ENCODE measurements at places on chromosomes 2 and 18.
A peak's percentile ranks its signal among the peaks of the same experiment; 100 is the strongest.

DNA sequence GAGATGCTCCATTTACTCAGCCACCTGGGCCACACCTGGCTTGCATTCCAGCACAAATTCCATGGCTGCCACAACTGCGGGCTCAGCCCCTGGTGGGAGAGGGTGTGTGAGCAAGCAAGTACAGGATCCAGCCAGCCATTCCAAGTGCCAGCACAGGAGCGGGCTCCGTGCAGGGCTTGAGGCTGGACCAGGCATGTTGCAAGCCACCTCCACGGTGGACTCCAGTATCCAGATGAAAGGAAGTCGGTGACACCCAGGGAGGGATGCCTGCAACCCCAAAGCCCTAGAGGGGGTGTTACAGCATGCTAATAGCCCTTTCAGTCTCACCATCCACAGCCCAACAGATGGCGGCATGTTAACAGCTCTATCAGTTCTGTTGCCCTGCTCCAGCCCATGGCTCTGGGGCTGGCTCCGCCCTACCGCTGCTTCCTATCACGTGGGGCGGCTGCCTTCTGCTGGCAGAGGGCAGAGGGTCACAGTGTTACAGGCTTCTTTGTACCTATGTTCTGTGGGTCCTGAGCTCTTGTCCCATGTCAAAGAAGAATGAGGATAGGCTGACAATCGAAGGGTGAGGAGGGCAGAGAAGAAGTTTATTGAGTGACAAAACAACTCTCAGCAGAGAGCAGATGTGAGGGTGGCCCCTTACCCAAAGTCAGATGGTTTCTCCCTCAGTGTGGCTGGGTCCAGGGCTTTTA, 11.7 kb upstream of the GORASP2 start:
- DNase-seq, result no peak

GRCh38 chr2:119821266-119821665, 61.5 kb downstream of the PTPN4 start:
- no peak for DNase-seq

DNA sequence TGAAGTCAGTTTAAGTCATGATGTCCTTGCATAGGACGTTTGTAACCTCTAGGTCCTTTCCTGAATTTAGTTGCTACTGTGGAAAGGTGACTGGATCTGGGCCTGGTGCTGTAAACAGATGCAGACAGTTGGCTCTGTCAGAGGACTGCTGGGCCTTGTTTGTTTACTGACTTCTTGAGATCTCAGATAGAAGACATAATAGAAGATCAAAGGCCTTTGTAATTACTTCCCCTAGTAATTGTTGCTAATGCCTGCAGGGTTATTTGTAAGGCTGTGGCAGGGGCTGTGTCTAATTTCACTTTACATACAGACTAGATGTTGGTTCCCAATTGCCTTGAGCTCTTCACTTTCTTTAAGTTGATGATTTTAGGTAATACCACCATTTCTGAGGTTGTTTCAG, 42.5 kb downstream of the LYPD6B start:
- DNase-seq, result no peak

- DNase-seq, result no peak
Observed at GRCh38 chr2:237304763-237305514, 109.0 kb downstream of the COL6A3 start.

GRCh38 chr2:132849118-132849517, 179.1 kb upstream of the LYPD1 start:
- peak; percentile 23 for DNase-seq

GRCh38 chr18:1760901-1761300, 810.4 kb downstream of the METTL4 start:
- DNase-seq, result peak; percentile 8

DNA sequence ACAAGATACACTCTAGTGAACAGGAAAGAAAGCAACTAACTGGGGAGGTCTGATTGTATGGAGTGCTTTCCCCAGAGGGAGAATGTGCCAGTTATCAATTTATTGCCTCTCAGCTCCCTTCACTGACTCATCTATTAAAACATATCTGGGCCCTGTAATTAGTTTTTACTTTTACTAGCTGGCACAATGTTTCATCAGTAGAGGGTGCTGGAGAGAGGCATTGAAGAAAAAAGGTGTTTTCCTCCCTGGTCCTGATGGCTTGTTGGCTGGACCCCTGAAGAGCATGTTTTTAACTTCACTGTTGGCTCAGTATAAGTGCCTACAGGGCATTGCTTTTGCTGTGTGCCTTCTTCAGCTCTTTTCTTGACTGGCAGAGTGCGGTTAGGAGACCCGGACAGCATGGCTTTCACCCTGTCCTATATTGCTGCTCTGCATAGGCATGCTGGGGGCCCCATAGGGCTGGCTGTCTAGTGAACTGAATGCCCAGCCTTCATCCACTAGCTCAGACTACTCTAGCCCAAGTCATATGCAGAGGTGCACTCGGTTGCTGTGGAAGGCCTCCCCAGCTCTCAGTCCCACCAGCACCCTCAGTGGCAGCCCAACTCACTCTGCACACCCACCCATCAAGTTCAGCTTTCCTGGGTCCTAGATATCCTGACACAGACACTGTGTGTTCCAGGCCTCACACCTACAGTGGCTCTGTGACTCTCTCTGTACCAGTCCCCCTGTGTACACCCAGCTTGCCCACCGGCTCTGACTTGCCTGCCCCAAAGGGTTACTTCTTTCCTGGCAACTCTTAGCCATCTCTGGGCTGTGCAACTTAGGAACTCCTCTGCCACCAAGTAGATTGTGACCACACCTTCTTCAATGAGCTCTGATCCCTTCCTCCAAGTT, 62.3 kb upstream of the ACYP2 start:
- no peak for DNase-seq

DNA sequence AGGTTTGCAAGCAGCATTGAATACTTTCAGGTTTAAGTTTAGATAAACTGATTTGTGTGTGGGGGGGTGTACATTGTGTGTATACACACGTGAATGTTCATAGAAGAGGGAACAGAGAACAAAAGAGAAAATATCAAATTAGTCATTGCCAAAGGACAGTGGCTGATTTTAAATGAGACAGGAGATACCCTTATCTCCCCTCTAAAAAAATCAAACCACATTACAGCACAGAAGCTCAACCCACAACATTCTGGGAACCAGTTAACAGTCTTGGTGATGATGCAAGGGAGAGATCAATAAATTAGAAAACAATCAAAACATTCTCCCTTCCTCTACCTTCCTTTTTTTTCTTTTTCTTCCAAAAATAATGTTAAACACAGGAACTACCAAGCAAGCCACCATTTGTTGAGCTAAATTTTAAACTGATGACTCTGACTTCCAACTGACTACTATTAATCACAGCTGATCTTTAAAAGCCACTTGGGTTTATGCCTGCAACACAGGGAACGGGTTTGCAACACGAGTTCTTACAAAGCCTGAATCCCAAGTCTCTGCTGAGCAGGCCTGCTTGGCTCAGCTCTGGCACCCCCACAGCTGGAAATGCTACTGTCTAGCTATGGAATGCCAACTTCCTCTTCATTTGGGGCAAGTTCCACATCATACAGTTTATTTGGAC, 119.2 kb upstream of the ACVR1C start:
- DNase-seq, result no peak

DNA sequence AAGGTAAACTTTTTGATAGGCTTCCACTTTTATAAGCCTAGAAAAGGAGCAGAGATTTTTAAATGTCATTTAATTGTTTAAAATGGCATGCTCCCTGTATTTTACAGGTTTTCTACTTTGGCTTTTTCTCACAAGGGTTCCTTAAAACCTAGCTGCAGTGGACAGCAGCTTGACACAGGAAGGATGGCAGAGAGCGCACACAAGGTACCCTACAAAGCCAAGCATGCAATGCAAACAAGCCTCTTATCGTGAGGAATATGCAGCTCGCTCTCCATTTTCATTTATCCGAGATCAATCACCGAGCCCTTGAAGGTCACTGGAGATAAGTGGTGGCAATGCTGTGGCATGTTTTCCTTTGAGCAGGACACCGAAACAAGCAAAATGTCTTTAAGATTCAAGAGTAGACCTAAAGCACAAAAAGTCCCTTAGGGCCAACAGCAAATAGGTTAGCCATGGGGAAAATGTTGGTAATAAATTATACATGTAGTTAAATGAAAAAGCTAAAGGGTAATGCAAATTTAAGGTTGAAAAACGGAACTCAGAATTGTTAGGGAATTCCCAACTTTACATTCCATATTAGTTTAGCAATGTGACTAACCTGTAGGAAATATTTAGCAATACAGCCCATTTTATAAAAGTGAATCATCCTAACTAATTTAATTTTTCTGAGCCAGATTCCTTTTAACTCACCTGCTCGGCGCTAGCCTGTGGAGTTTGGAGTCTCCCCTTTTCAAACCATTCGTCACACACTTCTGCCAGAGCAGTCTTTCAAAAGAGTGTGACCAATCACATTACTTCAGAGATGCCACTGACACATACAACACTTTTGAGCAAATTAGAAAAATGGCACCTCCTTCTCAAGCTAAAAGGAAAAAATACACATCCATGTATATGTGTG, 337.9 kb upstream of the PKDCC start:
- no peak for DNase-seq

DNA sequence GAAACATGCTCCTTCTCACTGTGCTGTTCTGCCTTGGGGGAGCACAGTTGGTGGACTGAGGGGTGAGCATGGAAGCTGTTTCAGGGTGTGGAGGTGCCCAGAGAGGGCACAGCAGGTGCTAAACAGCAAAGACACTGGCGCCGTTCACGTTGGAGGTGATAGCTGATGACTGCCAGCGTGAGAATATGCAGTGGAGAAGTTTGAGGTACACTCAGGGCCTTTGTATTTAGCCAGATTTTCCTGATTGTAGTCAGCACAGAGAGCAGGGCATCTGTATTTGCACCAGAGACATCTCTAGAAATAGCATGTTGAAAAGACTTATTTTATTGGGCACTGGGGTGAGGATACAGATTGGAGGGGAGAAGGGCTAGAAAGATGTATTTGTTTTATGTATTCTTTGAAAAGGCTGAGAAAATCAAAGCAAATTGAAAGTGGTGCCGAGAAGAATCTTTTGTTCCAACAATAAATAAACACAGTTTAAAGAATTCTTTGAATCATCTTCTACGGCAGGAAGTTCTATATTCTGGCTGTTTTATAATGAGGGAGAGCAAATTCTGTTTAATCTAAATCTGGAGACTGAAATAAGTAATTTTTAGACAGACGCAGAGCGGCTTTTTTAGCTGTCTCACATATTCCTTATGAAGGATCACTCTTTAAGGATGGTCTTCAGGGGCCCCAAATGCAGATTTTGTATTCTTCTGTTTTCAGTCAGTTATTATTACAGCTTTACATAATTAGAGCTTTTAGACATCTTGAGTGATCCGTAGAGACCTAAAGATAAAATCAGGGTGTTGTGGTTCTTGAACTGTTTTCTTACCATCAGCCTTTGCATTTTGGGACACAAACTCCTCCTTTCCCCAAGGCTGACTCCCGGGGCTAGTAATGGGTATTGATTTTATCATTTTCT, 7.1 kb downstream of the ZNF532 start:
- no peak for DNase-seq

DNA sequence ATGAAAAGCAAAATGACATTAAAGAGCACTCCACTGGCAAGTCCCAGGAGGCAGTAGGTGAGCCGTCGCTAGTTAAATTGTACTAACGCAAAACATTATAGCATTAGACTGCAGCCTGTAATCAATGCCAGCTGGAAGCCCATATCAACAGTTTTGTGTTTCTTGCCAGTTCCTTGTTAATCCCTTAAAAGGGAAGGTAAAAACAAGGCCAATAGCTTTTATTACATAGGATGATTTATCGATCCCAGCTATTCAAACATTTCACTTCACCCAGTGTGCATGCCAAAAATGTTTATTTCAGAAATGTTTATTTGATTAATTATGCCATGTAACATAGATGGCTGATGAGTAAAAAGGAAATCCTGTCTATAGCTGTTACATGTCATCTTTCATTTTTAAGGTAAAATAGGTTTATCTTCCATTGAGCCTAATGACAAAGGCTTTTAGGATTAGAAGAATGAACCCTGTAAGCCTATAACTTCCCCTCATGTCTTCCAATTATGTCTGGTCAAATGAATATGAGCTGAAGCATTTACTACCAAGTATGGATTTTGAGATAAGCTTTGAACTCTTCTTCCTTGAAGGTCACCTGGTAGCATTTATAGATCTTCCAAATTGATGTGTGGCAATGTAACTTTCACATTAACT, 591.2 kb downstream of the RNF144A start:
- no peak for DNase-seq

- DNase-seq, result no peak
Observed at GRCh38 chr2:10350761-10351160, 48.1 kb downstream of the HPCAL1 start.

DNA sequence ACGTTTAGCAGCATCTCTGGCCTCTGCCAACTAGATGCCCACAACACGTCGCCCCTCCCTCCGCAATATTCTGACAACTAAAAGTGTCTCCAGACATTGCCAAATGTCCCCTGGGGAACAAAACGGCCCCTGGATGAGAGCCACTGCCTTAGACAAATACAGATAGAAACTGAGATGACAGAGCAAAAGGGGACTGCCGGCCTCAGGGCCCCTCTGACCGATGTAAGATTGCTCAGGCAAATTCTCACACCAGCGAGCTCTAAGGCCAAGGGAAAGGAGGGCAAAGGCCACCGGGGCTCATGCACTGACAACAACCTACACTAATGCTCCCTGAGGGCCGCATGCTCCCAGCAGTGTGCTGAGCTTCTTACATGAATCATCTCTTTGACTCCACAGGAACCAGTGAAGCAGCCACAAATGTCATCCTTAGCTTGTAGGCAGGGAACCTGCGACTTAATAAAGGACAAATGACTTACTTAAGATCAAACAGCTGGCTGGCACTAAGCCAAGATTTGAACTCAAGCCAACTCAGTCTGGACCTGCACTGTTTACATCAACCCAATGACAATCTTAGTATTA, 228.5 kb downstream of the TTC32 start:
- DNase-seq, result no peak

GRCh38 chr2:225429717-225430116, 30.2 kb downstream of the NYAP2 start:
- DNase-seq, result no peak

DNA sequence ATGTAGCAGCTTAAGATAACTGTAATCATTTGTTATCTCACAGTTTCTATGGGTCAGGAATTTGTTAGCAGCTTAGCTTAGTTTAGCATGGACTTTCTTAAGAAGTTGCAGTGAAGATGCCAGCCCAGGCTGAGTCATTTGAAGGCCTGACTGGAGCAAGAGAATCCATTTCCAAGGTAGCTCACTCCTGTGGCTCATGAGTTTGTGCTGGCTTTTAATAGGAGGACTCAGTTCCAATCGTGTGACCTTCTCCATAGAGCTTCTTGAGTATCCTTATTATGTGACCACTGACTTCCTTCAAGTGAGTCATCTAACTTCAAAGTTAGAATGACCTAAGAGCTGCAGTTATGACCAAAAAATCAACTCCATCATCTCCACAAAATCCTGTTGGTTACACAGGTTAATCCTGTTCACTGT, 1.4 kb downstream of the GPATCH11 start:
- peak; percentile 23 for DNase-seq

DNA sequence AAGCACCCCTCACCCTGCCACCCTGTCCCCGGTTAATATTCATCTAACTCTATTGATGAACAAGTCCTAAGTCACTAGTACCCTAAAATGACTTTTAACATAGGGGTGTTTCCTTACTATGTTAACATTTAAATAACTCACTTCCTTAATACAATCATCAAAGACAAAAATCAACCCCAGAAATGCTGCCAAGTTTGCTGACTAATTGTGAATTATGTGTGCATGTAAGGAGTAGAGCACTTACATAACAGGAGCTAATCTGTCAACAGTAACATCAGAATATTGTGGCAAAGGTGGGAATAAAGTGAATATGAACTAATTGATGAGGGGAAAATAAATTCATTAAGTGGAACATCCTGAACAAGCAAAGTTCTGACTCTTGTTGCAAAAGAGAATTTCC, 81.4 kb upstream of the ERBB4 start:
- DNase-seq, result no peak

Measured in HS-27A (cell line).